Posterior cingulate gyrus (tissue), 11 donors: ENCODE measurements at places on chromosomes 5 and 9.

GRCh38 chr9:137316012-137316981 is 14.2 kb upstream of the NRARP start:
- no peak for DNase-seq

DNA sequence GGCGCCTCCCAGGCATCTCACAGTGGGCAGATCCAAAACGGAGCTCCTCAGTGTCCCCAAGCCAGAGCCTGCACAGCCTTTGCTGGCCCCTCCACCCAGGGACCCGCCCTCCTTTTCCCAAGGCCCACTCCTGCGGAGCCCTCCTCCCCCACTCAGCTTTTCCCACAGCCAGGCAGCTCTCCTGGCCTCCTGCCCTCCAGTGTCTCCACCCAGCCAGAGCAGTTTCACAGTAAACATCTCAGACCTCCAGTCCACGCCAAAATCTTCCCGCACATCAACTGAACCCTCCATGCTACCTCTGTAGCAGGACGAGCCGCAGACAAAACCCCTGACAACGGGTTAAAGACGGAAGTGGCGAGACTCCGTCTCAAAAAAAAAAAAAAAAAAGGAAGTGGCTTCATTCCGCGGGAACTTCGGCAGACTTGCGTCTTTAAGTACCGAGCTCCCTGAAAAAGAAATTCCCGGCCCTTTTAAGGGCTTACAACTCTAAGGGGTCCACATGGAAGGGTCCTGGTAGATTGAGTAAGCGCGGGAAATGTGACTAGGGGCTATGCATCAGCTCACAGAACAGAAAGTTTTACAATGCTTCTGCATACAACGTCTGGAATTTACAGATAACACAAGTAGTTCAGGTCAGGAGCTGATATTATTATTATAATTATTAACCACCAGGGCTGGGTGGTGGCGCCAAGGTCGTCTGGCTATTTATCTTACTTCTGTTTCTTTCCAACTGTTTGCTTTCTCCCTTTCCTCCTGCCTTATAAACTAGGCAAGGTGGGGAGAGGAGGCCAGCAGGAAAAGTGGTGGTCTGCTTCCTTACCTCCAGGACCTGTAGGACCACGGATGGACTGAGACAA is 11.4 kb upstream of the GRIN1 start:
- DNase-seq = no peak

GRCh38 chr9:15295761-15296405 is 11.1 kb downstream of the TTC39B start:
- DNase-seq = no peak

DNA sequence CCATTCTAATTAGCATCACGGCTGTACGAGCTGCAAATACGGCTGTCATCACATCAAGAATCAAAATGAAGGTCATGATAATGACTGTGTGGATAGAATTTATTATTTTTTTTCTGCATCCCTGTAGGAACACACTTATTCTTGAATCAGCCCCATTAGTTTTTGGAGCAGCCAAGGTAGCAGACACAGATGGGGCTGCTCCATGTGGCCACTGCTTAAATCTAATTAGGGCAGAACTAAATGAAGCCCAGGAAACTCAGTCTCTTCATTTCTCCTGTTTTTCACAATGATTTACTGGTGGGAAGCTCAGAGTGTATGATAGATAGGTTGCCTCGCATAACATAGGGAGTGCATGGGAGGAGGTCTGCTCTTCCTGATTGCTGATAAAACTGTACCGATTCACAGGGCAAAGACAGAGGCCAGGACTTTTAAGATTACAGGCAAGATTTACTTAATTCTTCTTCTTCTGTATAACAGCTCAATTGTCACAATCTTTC is 275.5 kb downstream of the GLIS3 start:
- DNase-seq = no peak

DNA sequence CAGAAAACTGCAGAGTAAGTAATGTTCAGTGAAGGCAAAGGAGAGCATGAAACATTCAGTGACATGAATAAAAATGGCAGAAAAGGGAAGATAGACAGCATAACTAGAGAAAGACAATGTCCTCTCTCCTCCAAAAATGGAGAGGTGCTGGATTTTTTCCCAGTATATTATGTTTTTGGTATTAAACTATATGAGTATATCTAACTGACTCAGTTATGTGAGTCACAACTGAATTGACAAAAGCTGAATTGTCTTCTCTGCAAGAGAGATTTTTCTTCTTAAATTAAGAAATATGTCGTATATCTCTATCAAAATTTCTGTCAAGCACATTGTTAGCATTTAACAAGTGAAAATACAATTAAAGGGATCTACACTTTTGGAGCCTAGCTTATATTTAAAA is 375.1 kb downstream of the CHSY3 start:
- DNase-seq = no peak
